SHP77 treated with DMSO at 0.1 percent for 48 hours (cell line): ENCODE measurements at places on chromosomes 3 and 15.

DNA sequence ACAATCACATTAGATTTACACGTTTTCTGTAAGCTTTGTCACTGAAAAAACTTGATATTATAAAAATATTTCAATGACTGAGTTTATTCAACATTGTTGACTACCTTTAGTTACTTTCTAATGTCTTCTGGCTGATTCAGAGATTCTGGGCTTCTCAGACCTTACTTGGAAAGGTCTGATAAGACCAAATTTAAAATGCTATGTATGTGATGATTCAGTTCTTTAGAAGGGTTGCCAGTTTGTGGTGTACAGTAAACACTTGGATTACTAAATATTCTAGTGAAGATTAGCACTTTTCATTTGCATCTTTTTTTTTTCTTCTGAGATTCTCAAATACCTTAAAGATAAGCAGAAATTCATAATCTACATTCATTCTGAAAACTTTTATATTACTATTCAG is 49.8 kb downstream of the SGO1 start:
- DNase-seq = no peak

DNA sequence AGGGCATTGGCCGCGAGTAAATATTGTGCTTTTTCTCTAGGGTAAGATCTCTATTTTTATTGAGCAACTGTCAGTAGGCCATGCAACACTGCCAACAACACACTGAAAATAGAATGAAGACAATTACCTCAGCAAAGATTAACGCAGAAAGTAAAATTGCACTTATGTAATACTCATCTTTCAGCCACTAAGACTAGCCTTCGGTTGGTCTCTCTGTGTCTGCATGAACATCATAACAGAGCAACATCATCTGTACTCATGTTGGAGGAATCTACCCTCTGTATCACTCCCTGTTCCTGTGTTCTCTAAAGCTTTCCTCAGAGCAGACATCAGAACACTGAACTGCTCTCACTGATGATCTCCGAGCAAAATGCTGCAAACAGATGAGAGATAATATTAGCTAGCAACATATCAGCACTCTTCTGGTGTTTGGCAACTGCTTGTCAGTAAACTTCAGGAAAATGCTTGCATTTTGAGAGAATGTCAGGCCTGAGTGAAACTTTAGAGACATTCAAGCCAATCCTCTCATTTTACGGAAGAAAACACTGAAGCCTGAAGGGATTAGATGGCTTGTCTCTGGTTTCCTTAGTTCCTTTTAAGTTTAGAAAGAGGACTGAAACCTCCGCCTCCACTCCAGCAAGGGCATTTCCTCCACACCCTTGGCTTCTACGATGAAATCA is 8.4 kb upstream of the LRRC3B start:
- DNase-seq = no peak

DNA sequence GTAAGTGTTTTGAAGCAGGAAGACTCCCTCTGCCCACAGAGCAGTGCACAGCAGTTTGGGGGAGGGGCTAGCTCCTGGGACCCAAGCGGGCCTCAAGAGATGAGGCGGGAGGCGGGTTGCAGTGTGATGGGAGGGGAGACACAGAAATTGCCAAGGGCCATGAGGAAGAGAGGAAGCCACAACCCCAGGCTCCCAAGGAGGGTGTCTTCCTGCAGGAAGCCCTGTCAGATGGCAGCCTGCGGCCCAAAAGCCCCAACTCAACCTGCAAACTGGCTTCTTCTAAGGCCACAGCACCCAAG is 7.3 kb upstream of the ISLR2 start:
- DNase-seq = no peak

- DNase-seq = no peak
These were observed 314.2 kb upstream of the MCTP2 start for GRCh38 chr15:93917181-93917580.

GRCh38 chr3:50050361-50050760 is 38.4 kb upstream of the RBM5 start:
- DNase-seq = peak; percentile 36

DNA sequence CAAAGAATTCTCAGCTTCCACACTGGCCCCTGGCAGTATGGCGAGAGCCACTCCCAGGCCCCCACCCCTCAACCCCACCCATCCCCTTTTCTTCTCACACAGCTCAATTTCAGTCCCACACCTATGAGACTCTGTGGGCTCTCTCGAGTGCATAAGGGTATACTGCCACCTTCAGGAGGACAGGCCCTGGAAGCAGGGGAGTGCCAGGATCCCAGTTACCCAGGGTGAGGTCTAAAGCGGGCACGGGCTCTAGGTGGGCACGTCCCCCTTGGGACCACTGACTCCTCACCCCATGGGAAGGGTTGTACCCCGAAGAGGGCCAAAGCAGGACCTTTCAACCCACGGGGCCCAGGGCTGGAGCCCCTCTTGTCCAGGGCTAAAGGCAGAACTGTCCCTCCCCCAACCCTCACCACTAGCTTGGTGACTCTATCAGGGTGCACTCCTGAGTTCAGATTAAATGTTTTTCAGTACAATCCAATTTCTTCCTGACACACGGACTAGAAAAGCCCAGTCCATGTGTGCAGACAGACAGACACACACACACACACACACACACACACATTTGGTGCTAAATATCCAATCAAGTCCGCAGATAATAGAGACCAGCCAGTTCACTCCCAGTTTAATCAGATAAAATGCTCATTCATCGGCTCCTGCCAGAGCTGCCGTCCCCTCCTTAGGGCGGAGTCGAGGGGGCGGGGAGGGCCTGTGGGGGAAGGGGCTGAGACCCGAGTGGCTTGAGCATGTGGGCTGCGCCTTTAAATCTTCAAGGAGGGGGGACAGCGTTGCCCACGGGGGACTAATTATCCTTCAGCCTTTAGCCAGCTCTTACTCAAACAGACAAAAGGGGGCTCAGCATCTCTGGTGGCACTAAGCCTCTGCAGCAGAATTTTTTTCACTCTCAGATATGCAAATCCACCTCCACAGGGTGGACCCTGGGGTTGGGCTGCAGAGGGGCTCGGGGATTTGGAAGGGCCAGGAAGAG is 59.3 kb downstream of the CYP11A1 start:
- peak; percentile 24 for DNase-seq

DNA sequence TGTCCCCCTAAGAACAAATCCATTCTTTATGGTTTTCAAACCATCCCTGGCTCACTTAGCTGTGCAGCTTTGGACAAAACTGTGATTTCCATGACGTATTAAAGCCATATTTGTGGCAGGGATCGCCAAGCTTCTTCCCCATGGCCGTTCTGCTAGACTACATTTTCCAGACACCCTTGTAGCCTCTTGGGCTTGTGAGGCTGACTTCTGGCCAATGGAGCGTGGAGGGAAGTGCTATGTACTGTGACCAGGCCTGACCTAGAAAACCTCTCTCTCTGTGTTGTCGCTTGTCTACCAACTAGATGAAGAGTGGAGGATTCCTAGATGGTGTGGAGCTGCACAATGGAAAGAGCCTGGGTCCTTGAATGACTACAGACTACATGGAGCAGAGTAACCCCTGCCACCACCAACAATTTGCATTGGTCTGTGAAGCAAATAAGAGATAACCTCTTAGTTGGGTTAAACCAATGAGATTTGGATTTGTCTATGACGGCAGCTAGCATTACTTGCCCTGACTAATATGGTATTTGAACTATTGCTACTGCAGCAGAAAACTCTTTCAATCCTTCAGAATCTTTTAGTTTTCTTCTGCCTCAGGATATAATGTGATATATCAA is 22.1 kb upstream of the MGLL start:
- no peak for DNase-seq

- no peak for DNase-seq
These were observed 92.3 kb downstream of the TMEM212 start for GRCh38 chr3:171935261-171936123.
